ENCODE measurements at places on chromosomes 5 and 9. TPM values are rescaled to one million over a fixed set of nuclear protein-coding genes. Genes with fewer than 3 reads are reported as not detected.
A peak's percentile ranks its signal among the peaks of the same experiment; 100 is the strongest.

The CACNA1B gene
- not detected for total RNA-seq

The ZNF618 gene
- total RNA-seq: 19.3 TPM

The SLC6A19 gene
- not detected for total RNA-seq

The RNF183 gene
- total RNA-seq: not detected

The FOXD4L6 gene
- total RNA-seq: not detected

The C5orf34 gene
- total RNA-seq: 23.5 TPM

The FCN2 gene
- not detected for total RNA-seq

DNA sequence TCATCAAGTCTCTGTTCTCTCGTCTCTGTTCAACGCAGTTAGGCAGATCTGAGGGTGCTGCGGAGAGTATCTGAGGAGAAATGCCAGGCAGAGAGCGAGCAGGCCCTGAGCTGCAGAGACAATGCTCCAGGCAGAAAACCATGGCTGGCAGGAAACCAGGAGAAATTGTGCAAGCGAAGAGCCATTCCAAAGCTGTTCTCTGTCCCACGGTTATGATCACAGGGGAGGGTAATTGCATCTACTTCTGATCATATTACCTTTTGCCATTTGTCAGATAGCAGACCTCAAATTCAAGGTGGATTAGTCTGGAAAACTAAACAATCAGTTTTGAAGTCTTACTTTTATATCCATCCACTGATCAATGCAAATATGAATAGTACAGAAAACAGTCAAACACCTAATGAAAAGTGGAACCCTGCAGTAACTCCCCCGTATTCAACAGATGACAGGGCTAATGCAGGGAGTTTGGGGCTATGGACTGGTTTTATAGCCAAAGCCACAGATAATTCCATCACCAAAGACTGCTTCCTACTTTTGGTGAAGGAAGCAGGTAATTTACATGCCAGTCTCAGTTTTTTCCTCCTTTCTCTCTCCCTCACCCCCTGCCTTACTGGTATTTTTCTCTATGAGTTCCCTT, 228.0 kb downstream of the DCP2 start:
- H3K36me3 ChIP-seq: no peaks in the 10 kb centered on the region
- peaks cover 29% of the 10 kb centered on the region for H3K4me1 ChIP-seq
- H3K27me3 ChIP-seq: no peaks in the 10 kb centered on the region
- no peak overlapping the region for H3K4me3 ChIP-seq

DNA sequence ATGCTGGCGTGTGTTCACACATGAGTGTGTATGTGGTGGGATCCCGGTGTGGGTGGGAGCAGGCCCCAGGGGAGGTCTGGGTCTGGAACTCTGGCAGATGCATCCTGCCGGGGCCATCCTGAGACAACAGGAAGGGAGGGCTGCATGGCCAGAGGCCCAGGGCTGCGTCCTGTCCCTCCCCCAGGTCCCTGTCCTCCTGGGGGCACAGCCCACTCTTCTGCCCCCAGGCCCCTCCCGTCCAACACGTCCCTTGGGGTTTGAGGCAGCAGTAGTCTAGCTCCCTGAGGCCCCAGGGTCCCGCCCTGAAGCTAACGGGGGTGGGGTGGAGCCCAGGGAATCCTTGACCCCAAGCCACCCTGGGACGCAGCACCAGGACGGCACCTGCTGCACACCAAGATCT, 16.6 kb downstream of the FLT4 start:
- no peaks in the 10 kb centered on the region for H3K4me1 ChIP-seq
- H3K4me3 ChIP-seq: no peak overlapping the region
- no peak for DNase-seq

GRCh38 chr5:123209502-123210027, 120.5 kb downstream of the PRDM6 start:
- H3K36me3 ChIP-seq: no peaks in the 10 kb centered on the region
- H3K4me1 ChIP-seq: no peaks in the 10 kb centered on the region
- no peaks in the 10 kb centered on the region for H3K27me3 ChIP-seq
- DNase-seq: no peak
- H3K4me3 ChIP-seq: no peak overlapping the region

GRCh38 chr9:138070815-138071214, 193.2 kb downstream of the CACNA1B start:
- no peaks in the 10 kb centered on the region for H3K4me1 ChIP-seq
- peaks cover 23% of the 10 kb centered on the region for H3K27me3 ChIP-seq
- no peak overlapping the region for H3K4me3 ChIP-seq
- no peaks in the 10 kb centered on the region for H3K36me3 ChIP-seq
- H3K27ac ChIP-seq: no peak overlapping the region

GRCh38 chr5:54307583-54307982, 2.8 kb downstream of the ARL15 start:
- H3K36me3 ChIP-seq: no peaks in the 10 kb centered on the region
- H3K4me1 ChIP-seq: no peaks in the 10 kb centered on the region
- no peak for DNase-seq
- no peak overlapping the region for H3K4me3 ChIP-seq
- H3K27ac ChIP-seq: no peak overlapping the region
- H3K27me3 ChIP-seq: no peaks in the 10 kb centered on the region

DNA sequence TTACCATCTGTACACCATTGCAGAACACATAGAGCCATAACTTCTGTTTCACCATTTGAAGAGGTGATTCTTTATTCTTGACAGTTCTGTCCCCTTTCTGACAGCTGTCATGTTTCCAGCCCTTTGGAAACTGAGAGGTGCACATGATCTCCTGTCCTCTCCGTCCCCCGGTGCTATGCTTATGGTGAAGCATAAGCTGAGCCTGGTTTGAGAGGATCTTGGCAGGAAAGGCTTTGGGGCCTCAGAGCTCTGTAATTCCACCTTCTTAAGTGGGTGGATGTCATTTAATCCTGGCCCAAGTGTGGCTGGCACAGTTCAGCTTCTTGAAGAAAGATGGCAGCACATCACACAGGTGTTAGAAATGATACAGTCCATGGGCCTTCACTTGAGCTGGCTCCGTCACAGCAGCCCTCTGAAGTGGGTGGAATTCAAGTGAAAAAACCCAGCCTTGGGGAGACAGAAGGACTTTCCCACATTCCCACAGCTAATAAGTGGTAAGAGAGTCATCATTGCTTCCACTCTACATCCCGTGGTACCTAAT, 30.7 kb upstream of the GRPEL2 start:
- H3K4me1 ChIP-seq: peaks cover 17% of the 10 kb centered on the region
- H3K4me3 ChIP-seq: no peak overlapping the region
- H3K27me3 ChIP-seq: no peaks in the 10 kb centered on the region
- no peaks in the 10 kb centered on the region for H3K36me3 ChIP-seq

DNA sequence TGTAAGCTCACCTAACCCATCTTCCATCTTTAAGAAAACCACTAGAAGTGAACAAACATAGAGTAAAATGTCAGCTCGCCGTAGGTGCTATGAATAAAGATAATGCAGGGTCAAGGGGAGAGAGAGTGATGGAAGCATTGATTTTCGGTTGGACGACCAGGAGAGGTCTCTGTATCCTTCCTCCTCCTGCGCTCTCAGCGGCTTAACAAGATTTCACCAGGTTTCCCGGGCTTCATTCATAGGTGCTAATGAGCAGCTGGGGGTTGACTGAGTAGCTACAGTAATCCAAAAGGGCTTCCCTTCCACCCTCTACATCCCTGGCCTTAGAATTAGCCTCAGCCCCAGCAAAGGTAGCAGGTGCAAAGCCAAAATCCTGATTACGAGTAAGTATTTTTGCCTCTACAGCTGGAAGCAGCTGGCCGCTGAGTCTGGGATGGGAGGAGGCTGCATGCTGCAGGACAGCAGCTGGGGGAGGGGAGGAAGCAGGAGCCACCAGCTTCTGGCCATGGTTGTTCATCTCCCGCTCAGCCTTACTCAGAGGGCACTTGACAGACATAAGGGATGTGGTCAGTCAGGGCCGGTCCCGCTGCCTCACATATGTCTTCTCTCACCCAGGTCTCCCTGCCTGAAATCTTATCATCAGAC, 112.0 kb upstream of the IL12B start:
- H3K27me3 ChIP-seq: no peaks in the 10 kb centered on the region
- no peaks in the 10 kb centered on the region for H3K4me1 ChIP-seq
- no peaks in the 10 kb centered on the region for H3K36me3 ChIP-seq
- no peak overlapping the region for H3K27ac ChIP-seq

- no peaks in the 10 kb centered on the region for H3K27me3 ChIP-seq
- H3K36me3 ChIP-seq: no peaks in the 10 kb centered on the region
- H3K4me3 ChIP-seq: no peak overlapping the region
- DNase-seq: no peak
- no peak overlapping the region for H3K27ac ChIP-seq
Measured at GRCh38 chr5:168525856-168526255, 3.2 kb upstream of the FBLL1 start.

DNA sequence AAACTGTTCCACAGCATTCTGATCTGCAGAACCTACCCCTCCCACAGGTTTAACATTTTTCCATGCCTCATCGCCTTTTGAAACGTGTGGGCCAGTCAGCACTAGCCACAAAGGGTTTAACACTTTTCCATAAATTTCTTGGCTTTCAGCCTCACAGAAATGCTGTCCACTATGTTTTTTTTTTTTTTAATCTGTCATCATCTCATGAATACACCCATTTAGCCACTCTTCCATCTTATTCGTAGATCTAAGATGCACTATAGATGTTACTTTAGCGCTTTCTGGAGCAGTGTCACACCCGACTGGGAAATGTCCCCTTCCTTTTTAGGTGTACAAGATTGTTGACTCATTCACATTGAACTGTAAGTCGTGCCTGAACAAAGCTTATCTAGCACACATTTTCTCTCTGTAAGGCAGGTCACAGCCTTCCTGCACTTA, 62.3 kb downstream of the GCNT1 start:
- no peaks in the 10 kb centered on the region for H3K27me3 ChIP-seq
- no peak for DNase-seq
- no peak overlapping the region for H3K4me3 ChIP-seq
- no peaks in the 10 kb centered on the region for H3K36me3 ChIP-seq
- peaks cover 9% of the 10 kb centered on the region for H3K4me1 ChIP-seq
- no peak overlapping the region for H3K27ac ChIP-seq

GRCh38 chr9:104863180-104863883, 64.6 kb downstream of the ABCA1 start:
- no peak overlapping the region for H3K4me3 ChIP-seq
- no peaks in the 10 kb centered on the region for H3K36me3 ChIP-seq
- no peak overlapping the region for H3K27ac ChIP-seq
- no peaks in the 10 kb centered on the region for H3K4me1 ChIP-seq
- no peaks in the 10 kb centered on the region for H3K27me3 ChIP-seq
- DNase-seq: peak; percentile 37

DNA sequence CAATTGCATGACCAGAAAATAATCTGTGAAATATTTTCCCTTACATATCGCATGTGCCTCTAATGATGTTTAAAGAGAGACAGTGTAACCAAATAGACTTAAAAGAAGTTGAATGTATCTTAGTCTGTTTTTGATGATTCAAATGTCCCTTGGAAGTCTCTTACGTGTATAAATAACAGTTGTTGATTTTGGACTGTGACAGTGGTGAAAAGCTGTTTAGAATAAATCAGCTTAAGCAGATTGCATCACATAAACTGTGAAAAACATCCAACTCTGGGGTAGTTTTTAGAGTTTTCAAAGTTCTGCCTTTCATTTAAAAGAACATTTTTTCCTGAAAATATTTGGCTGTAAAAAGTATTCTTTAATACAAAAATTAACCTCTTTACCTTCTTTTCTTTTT, 301.1 kb downstream of the PRR16 start:
- no peaks in the 10 kb centered on the region for H3K36me3 ChIP-seq
- no peak for DNase-seq
- H3K27me3 ChIP-seq: no peaks in the 10 kb centered on the region
- no peak overlapping the region for H3K4me3 ChIP-seq

- H3K4me1 ChIP-seq: no peaks in the 10 kb centered on the region
- H3K27me3 ChIP-seq: peaks cover 6% of the 10 kb centered on the region
- no peaks in the 10 kb centered on the region for H3K36me3 ChIP-seq
- DNase-seq: no peak
Measured at GRCh38 chr5:178380086-178380485, 147.5 kb upstream of the PHYKPL start.

DNA sequence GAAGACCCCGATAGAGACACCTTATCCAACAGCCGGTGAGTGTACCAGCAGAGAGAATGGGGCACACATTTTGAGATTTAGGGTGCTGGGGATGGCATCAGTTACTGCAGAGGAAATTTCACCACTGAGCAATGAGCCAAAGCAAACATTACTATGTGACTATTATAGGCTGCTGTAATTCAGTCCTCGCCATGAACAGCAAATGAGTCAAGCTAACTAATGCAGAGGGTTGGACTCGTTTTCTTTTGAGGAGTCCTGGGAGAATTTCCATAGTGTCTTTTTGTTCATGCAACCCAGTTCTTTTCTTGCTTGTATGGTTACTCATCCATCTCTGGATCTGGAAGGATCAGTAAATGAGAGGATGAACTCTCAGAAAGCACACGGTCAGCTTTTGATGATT, 323.8 kb downstream of the PSAT1 start:
- H3K27me3 ChIP-seq: no peaks in the 10 kb centered on the region
- no peak overlapping the region for H3K4me3 ChIP-seq
- H3K4me1 ChIP-seq: no peaks in the 10 kb centered on the region
- no peak overlapping the region for H3K27ac ChIP-seq
- DNase-seq: no peak

- no peak overlapping the region for H3K4me3 ChIP-seq
- no peak overlapping the region for H3K27ac ChIP-seq
- H3K27me3 ChIP-seq: no peaks in the 10 kb centered on the region
- DNase-seq: no peak
- H3K4me1 ChIP-seq: peaks cover 16% of the 10 kb centered on the region
Measured at GRCh38 chr9:110620726-110621125, 41.2 kb upstream of the SVEP1 start.

- no peak for DNase-seq
- H3K27ac ChIP-seq: no peak overlapping the region
- H3K27me3 ChIP-seq: no peaks in the 10 kb centered on the region
- no peaks in the 10 kb centered on the region for H3K36me3 ChIP-seq
- H3K4me3 ChIP-seq: no peak overlapping the region
Measured at GRCh38 chr5:163260961-163261360, 176.4 kb upstream of the CCNG1 start.

DNA sequence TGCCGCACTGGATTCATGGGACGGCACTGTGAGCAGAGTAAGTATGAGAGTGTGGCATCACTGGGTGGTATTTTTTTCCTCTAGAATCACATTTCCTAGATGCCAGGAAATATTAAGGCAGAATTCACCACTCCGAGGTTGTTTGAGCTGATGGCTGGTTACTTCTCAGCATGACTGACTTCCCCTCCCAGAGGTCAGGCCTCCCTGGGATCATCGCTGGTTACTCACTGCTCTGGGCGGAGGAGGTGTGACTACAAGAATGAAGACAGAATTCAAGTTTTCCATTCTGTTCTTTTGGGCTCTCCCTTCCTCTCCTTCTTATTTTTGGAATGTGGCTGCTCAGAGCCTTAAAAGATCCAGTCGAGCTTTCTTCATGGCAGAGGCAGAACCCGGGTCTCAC, 76.6 kb upstream of the PRRC1 start:
- peaks cover 17% of the 10 kb centered on the region for H3K36me3 ChIP-seq
- no peak for DNase-seq
- H3K4me3 ChIP-seq: no peak overlapping the region
- H3K27ac ChIP-seq: no peak overlapping the region
